Lung microvascular endothelial cell (primary cell): ENCODE measurements at places on chromosomes 2 and 18. TPM values are rescaled to one million over a fixed set of nuclear protein-coding genes. Genes with fewer than 3 reads are reported as not detected.

Gene DYNAP
- total RNA-seq = not detected in 2 replicates

Gene IL1A
- total RNA-seq = under 0.01 TPM in 1 of 2 replicates, not detected in the other

Gene CYP1B1
- total RNA-seq = 0.20 TPM in 1 of 2 replicates, not detected in the other

Gene PLCD4
- total RNA-seq = 0.40 and 1.7 TPM in 2 replicates

Gene RBKS
- total RNA-seq = 1.1 and 1.4 TPM in 2 replicates

Gene TMEFF2
- total RNA-seq = not detected in 2 replicates

Gene C2orf74
- 8.1 and 12.3 TPM in 2 replicates for total RNA-seq

Gene TMEM37
- 0.20 and 0.22 TPM in 2 replicates for total RNA-seq

Gene ABCB11
- under 0.01 TPM in 1 of 2 replicates, not detected in the other for total RNA-seq

Gene LAPTM4A
- 104 and 126 TPM in 2 replicates for total RNA-seq

Gene PTH2R
- not detected in 2 replicates for total RNA-seq

- no peak for DNase-seq
Observed at GRCh38 chr2:42802150-42802549, 9.8 kb upstream of the HAAO start.

DNA sequence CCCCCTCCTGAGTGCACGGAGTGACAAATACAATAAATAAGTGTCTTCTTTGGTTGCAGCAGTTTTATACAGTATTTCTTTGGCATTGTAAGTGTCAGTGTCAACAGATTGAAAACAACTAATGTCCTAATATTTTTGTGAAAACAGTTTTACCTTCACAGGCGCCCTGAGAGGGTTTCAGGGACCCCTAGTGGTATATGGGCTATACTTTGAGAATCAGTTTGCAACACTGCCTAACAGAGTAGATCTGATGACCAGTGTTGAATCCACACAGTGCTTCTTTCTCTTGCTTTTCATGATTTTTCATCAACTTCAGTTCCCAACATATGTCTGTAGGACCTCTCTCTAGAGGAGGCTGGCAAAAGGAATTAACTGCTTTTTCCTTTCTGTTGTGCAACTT lies 162.2 kb downstream of the PRPF40A start:
- peak; percentile 54 for DNase-seq

DNA sequence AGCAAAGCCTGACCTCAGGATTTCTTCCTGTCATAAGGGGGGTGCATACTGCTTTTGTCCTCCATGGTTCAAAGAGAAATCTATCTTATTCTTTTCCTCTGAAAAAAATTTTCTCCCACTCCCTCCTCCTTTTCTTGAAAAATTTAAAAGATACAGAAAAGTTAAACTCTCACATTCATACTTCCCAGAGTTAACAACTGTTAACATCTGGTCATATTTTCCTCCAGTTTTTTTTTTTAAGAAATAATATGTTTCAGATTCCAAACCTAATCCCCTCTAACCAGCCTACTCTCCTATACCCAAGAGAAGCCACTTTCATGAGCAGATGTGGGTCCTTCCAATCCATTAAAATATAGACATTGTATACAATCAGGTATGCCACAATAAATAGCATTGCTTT lies 378.9 kb upstream of the HNRNPA3 start:
- DNase-seq = no peak

DNA sequence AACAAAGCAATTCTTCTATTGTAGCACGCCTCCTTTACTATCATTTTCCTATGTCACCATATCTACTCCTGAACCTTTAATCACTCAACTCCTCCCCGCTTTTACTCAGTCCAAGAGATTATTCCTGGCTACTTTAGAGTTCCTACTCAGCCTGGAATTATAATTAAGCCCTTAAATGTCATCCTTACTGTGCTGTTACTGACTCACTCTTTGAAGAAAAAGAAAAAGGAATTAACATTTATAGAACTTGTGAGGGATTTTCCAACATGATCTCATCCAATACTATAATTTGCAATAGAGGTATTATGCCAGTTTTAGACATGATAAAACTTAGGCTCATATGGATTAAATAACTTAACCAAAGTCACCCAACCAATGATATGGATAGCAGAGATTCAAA lies 61.7 kb downstream of the CCDC88A start:
- DNase-seq = peak; percentile 12

GRCh38 chr2:163659224-163659623 lies 76.6 kb downstream of the FIGN start:
- no peak for DNase-seq

DNA sequence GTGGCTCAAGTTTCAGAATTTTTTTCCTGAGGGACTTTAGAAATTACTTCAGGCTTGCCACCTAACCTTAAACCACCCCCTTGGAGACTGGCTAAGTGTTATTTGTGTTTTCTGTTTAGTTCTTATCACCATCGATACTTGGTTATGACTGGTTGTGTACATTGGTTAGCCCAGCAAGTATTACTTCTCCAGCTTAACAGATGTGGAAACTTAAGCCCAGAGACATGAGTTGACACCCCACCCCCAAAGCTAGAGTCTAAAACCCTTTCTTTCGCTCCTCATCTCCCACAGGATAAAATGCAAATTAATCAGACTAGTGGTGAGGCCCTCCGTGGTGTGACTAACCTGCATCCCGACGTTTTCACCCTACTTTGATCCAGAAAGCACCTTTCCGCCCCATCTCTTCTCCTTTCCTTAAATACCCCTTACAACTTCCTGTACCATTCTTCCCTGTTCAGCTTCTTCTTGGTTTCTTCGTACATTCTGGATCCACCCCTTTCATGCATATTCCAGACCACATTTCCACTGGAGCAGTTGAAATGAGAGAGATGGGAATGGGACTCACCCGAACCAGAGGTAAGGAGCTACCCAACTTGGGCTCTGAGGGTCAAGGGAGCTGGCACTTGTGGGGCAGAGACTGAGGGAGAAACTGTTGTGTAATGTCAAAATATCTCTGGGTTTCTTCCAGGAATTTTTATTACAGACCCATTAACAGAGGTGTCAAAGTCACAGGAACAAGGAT lies 819 bp upstream of the MAP3K2 start:
- peak; percentile 24 for DNase-seq

GRCh38 chr2:67260343-67261277 lies 136.5 kb upstream of the ETAA1 start:
- DNase-seq = peak; percentile 97

GRCh38 chr18:60812921-60813320 lies 440.3 kb upstream of the MC4R start:
- DNase-seq = no peak

DNA sequence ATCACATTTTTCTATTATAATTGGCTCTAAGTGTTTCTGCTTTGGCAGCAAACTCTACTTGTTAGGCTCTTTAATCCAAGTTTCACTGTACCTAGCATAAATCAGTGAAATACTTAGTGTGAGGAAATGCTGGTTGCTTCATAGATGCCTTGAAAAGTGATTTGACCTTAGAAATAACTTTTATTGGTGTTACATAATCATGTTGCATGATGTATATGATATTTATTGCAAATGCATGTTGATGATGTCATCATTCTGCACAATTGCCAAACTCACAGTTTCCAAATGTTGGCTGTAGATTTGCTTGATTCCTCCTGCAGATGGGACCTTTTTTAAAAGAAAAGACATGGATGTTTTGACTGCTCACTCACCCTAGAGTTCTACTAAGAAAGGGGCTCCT lies 137.6 kb upstream of the BCL2L11 start:
- no peak for DNase-seq

GRCh38 chr2:232236200-232236599 lies 142.4 kb upstream of the ALPP start:
- DNase-seq = no peak

DNA sequence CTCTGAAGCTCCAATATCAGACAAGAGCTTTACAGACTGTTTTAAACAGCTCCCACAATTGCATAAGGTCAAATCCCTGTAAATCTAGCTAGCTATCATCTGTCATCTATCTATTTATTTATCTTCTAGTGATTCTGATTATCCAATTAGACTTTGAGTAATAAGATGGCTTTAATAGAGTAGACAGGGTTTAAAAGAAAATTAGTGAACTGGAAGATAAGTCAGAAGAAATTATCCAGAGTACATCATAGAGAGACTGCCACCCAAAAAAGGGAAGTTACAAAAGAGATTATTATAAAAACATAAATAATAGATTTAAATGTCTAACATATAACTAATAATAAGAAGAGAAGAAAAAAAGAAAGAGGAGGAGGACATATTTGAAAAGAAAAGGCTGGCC lies 8.0 kb upstream of the ZC3H8 start:
- no peak for DNase-seq

DNA sequence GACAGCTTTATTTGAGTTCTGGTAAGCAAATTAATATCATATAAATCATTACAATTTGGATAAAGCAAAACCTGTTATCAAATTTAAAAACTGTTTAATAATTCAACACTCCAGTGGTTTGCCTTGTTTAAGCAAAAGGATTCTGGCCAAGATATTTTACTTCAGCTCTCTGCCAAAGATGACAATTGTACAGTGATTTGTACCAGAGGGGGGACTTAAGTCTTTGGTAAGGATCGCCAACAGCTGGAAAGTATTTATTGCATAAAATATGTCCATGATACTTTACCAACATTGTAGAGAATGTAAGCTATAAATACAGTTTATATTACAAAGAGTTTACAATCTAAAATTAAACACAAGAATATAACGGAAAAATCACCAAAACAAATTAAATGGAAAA lies 13.8 kb downstream of the PREPL start:
- DNase-seq = no peak

DNA sequence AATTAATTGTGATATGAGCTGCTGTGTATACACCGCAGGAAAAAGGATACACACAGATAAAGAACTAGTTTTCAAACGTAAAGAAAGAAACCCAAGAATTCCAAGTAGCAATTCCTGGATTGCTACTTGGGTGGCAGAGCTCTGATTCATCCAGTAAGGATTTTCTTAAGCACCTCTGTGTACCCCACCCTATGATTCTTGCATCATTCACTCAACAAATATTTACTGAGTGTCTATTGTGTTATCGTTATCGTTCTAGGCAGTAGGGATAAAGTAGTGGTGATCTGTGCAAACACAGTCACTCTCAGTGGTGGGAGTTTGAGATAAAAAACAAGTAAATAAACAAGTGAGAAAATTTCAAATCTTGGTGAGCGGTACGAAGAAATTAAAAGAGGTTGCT lies 4.9 kb upstream of the TMEM200C start:
- no peak for DNase-seq

GRCh38 chr2:236993286-236993685 lies 92.4 kb upstream of the COPS8 start:
- no peak for DNase-seq

GRCh38 chr18:60894254-60894945 lies 438.8 kb upstream of the CDH20 start:
- no peak for DNase-seq

GRCh38 chr2:101446869-101447268 lies 28.0 kb downstream of the RFX8 start:
- DNase-seq = peak; percentile 78

GRCh38 chr18:29251681-29252080 lies 1074.8 kb upstream of the CDH2 start:
- DNase-seq = no peak

GRCh38 chr2:128504246-128505149 lies 185.8 kb upstream of the HS6ST1 start:
- no peak for DNase-seq

DNA sequence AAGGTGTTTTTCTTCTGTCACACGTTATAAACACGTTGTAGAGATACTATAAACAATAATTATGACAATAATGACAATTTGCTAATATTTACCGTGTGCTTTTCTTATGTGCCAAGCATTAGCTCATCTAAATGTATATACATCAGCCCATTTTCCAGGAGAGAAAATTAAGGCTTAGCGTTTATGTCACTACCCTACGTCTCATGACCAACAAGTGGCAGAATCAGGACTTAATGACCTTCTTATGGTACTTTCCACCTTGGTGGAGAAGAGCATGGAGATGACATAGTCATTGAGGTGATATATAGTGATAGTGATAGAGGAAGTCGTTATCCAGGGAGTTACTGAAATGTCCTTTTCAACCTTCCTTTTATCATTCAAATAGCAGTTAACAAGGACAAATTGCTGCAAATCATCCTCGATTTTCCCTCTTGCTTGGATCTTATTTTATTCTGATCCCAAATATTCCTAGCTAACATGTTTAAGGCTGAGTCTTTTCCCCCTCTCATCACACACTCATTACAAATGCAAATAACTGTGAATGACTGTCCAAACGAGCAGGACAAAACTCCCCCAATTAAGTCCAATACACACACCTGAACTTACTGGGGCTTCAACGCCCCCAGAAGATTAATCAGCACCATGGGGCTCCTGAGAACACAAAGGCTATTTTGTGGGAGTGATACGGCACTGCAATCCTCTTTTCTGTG lies 27.3 kb downstream of the SPRED2 start:
- DNase-seq = no peak

GRCh38 chr2:36544638-36545338 lies 53.2 kb downstream of the FEZ2 start:
- DNase-seq = peak; percentile 36

- DNase-seq = no peak
Observed at GRCh38 chr18:79042276-79042675, 26.9 kb upstream of the ATP9B start.

DNA sequence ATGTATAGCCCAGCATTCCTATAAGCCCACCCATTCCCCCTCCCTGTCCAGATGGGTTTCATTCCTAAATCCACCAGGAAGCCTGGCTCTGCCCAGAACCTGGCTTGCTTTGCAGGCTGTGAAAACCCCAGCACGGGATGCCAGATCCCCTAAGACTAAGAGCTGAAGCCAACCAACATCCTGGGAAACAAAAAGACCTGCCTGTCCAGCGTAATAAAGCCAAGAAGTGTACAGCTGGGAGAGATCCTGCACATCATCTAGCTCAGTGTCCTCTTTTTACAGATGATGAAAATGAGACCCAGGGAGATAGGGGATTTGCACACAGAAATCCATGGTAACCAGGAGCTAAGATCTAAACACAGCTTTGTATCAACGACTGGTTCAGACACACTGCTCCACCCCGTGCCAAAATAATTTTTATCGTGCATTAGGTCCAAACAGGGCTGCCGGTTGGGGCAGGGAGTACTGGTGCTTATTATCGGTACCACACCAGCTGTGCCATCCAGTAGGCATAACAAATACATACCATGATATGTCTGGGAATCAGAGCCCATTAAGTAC lies 2.9 kb downstream of the RND3 start:
- DNase-seq = no peak

DNA sequence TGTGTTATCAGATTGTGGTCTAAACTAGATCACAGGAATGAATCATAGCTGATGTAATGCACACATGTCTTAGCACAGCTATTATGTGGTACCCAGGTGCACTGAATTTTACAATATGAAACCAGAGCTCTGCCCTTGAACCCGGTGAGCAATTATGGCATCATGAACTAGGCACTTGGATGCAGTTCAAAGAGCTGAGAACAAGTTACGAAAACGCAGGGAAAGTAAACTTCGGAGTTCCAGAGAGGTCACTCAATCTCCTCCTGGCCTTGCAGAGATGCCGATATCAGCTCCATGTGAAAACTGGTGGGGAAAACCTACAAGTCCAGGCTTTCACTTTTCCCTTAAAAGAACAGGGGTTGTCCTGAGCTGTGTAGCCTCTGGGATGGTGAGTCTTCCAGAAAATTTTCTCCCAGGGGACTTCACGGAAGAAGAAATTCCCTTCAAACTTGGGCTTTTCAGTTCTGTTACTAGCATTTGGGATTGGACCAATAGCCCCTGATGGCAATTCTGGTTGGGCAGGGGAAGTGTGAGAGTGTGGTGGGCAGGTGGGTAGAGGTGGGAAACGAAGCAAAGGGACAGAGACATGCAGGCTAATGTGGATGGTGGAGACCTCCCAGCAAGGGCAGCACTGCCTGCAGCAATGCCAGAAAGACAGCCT lies 71.1 kb upstream of the SH3BP4 start:
- DNase-seq = no peak

- no peak for DNase-seq
Observed at GRCh38 chr2:241980193-241980592, 110.7 kb downstream of the RTP5 start.
